K562 (cell line): ENCODE measurements at places on chromosomes 11 and 22.
A peak's percentile ranks its signal among the peaks of the same experiment; 100 is the strongest.

GRCh38 chr22:37662039-37662438 lies 3.5 kb downstream of the PDXP start:
- DNase-seq = no peak
- peaks cover 20% of the 10 kb centered on the region for H3K4me1 ChIP-seq
- H3K27me3 ChIP-seq = no peaks in the 10 kb centered on the region
- H3K36me3 ChIP-seq = peaks cover 60% of the 10 kb centered on the region; the same call in 2 of the 3 replicates

DNA sequence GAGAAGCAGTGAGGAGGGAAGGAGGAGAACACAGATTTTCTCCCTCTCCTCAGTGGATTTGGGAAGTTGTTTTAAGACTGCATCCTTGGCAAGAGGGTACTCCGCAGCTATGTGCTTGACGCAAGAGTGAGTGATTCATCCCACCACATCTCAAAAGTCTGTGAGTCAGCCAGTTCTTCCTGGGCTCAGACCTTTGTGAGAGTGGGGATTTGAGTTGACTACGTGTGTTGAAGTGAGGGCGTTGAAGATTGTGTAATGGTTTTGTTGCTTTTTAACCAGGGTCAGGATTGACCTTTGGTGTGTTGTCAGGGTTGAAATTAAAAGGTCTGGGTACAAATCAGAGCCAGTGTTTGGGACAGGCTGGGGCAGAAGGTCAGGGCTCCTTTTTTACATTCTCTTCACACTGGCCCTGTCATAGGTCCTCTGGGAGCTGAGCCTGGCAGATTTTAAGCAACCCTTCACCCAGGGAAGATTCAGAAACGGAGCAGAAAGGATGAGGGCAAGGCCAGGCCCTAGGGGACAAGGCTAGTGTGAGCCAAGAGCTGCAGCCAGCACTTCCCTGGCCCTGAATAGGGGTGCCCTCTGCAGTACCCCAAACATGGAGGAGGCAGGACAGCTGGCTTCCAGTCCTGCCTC lies 4.2 kb upstream of the C11orf86 start:
- H3K4me1 ChIP-seq = peaks cover 7% of the 10 kb centered on the region; the same call in 2 of the 3 replicates
- H3K27me3 ChIP-seq = no peaks in the 10 kb centered on the region
- no peak overlapping the region for H3K4me3 ChIP-seq
- no peaks in the 10 kb centered on the region for H3K36me3 ChIP-seq
- no peak for DNase-seq
- H3K27ac ChIP-seq = no peak overlapping the region

DNA sequence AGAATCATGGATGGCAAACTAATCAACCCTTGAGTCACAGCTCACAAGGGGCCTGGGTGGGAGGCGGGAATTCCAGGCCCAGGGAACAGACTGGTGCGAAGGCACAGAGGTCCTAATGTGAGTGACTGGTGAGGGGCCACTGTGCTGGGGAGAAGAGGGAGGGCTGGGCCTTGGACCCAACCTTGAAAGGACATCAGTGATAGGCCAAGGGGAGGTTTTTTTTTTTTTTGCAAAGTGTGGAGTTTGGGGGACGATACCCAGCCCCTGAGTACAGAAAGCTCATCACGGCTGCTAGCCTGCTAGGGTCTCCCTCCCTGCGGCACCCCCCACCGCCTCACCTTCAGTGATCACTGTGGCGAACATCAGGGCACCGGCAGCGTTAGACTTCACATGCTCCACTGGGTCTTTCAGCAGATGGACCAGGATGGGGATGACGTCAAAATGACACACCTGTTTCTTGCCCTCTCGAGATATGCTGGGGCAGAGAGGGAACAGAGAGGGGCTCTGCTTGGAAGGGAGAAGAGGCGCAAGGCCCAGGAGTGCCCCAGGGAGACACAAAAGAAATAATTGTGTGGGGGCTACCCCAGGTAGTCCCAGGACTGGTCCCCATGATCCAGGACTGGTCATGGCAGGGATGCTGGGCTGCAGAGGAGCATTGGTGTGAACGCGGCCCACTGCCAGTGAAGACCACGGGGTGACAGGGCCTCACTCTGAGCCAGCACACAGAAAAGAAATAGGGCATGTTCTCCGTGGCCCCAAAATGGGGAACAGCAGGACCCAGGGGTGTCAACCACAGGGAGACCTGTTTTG lies 8.6 kb upstream of the GNAZ start:
- no peaks in the 10 kb centered on the region for H3K4me1 ChIP-seq
- no peaks in the 10 kb centered on the region for H3K36me3 ChIP-seq
- H3K4me3 ChIP-seq = no peak overlapping the region
- no peak for DNase-seq

- H3K36me3 ChIP-seq = no peaks in the 10 kb centered on the region
- no peak overlapping the region for H3K27ac ChIP-seq
- DNase-seq = no peak
- H3K4me3 ChIP-seq = no peak overlapping the region
- no peaks in the 10 kb centered on the region; the same call in 2 of the 3 replicates for H3K27me3 ChIP-seq
These were observed 40.8 kb upstream of the FTH1 start for GRCh38 chr11:62008193-62008592.

GRCh38 chr11:9280655-9281301 lies 15.6 kb upstream of the DENND5A start:
- peak; percentile 52 for DNase-seq
- no peak overlapping the region for H3K4me3 ChIP-seq
- H3K4me1 ChIP-seq = no peaks in the 10 kb centered on the region
- H3K27ac ChIP-seq = no peak overlapping the region
- peaks cover 37% of the 10 kb centered on the region; the same call in 2 of the 3 replicates for H3K36me3 ChIP-seq
- H3K27me3 ChIP-seq = no peaks in the 10 kb centered on the region

DNA sequence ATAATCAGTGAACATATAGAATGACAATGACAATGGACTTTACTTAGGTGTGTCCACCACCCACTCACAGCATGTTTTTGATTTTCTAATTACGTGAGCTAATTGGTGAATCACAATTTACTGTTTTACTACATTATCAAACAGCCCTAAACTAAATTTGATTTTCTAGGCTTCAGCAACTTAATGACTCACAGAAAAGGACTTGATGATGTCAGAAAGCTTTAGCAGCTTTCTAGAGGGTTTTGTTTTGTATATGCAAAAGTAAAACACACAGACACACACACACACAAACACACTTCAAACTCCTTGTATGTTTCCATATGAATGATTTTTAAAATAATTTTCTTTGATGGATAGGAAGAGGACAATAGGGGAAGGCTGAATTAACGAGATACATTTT lies 878.6 kb upstream of the CCDC90B start:
- H3K27ac ChIP-seq = no peak overlapping the region
- DNase-seq = no peak
- H3K4me3 ChIP-seq = no peak overlapping the region

- DNase-seq = no peak
- no peaks in the 10 kb centered on the region for H3K4me1 ChIP-seq
- H3K27me3 ChIP-seq = peaks cover 36% of the 10 kb centered on the region
- no peaks in the 10 kb centered on the region for H3K36me3 ChIP-seq
- H3K4me3 ChIP-seq = no peak overlapping the region
- H3K27ac ChIP-seq = no peak overlapping the region
These were observed 733 bp upstream of the GRAMD1B start for GRCh38 chr11:123429336-123429735.

DNA sequence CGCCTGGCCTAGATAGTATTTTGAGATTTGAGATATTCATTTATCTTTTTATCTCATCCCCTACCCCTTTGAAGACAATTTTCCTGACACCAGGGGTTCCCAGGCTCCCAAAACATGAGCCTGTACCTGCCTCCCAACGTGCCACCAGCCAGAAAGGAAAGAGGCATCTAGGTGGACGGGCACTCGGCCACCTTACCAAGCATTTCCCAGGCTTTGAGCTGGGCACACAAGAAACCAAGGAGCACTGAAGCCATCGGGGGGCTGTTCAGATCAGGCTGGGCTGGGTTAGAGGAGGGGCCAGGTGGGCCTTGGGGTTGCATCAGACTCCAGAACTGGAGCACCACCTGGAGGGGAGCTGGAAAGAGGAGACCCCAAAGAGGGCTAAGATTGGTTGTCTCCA lies 28.5 kb upstream of the BAIAP2L2 start:
- H3K27ac ChIP-seq = no peak overlapping the region
- no peak overlapping the region for H3K4me3 ChIP-seq
- H3K4me1 ChIP-seq = peaks cover 27% of the 10 kb centered on the region
- no peaks in the 10 kb centered on the region for H3K36me3 ChIP-seq
- DNase-seq = no peak
- no peaks in the 10 kb centered on the region for H3K27me3 ChIP-seq

DNA sequence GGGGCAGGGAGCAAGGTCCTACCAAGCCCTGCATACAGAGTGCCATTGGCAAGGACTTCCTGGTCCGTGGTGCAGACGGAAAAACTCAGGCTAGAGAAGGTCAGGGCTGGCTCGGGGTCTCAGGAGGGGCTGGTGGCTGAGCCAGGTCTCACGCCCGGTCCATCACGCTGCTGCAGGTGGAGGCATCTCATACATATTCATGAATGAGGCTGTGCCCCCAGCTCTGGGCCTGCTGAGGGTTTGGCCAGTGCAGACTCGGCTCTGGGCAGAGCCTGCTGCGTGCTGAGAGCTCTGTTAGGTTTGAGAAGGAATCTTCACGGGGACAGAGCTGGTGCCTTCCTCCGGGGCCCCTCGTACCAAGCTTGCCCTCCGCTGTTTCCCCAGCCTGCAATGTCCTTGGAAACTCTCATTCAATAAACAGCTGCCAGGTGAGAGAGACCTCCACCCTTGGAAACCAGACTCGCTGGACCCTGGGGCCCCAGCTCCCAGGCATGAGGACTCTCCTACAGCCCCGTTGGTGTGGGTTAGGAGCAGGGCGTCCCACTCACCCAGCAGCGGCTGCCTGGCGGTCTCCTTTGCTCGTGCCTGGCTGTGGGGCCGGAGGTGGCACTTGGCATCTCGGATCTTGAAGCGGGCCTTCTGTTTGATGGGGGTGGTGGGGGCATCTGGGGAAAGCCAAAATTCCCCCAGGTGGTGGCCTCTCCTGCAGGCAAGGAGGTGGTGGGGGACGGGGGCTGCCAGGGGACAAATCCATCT lies 33.9 kb upstream of the TTLL12 start:
- no peak overlapping the region for H3K27ac ChIP-seq
- H3K36me3 ChIP-seq = no peaks in the 10 kb centered on the region
- H3K4me3 ChIP-seq = no peak overlapping the region
- H3K27me3 ChIP-seq = no peaks in the 10 kb centered on the region
- H3K4me1 ChIP-seq = peaks cover 41% of the 10 kb centered on the region
